Activated CD4-positive, alpha-beta memory T cell treated with anti-CD3 and anti-CD28 coated beads, Interleukin-2, amount 10 ng/mL, durations not matched to agents 7 days and 5 days (primary cell): ENCODE measurements at places on chromosomes 6 and 20. TPM values are rescaled to one million over a fixed set of nuclear protein-coding genes. Genes with fewer than 3 reads are reported as not detected.
A peak's percentile ranks its signal among the peaks of the same experiment; 100 is the strongest.

DNA sequence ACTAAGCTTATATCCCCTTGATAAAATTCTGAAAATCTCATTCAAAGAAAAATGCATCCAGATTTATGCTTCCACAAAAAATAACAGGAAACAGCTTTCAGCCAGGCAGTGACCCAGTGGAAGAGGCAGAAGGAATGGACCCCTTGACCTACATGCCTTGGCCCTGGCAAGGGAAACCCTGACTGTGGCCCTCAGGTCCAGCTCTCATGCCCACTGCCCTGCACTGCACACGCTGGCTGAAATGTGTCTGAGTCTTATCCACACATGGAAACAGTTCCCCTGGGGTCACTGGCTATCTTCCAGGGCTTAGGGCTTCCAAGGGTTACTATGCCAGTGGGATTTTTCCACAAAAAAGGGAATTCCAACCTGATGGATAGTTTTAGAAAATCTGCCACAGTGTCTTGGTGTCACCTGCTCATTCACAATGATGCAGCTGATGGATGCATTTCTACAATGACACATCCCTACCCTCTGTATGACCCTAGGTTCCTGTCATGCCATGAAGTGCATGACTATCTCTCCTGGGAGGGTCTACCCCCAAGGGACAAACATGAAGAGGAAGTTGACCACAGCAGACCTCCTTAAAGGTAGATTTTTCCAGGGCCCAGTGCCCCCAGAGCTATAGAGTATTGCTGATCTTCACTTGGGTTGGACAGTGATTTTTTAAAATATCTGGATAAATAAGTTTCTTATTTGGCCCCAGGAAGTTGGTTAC, 121.9 kb upstream of the CD93 start:
- no peak overlapping the region for H3K4me3 ChIP-seq
- no peak overlapping the region for H3K27ac ChIP-seq
- H3K4me1 ChIP-seq, result no peaks in the 10 kb centered on the region
- no peaks in the 10 kb centered on the region for H3K36me3 ChIP-seq
- peaks cover 13% of the 10 kb centered on the region for H3K27me3 ChIP-seq

GRCh38 chr20:2538931-2539720, 2.8 kb downstream of the TMC2 start:
- no peak overlapping the region for H3K27ac ChIP-seq
- H3K36me3 ChIP-seq, result no peaks in the 10 kb centered on the region
- no peaks in the 10 kb centered on the region for H3K4me1 ChIP-seq
- no peak overlapping the region for H3K4me3 ChIP-seq
- H3K27me3 ChIP-seq, result peaks cover 35% of the 10 kb centered on the region

DNA sequence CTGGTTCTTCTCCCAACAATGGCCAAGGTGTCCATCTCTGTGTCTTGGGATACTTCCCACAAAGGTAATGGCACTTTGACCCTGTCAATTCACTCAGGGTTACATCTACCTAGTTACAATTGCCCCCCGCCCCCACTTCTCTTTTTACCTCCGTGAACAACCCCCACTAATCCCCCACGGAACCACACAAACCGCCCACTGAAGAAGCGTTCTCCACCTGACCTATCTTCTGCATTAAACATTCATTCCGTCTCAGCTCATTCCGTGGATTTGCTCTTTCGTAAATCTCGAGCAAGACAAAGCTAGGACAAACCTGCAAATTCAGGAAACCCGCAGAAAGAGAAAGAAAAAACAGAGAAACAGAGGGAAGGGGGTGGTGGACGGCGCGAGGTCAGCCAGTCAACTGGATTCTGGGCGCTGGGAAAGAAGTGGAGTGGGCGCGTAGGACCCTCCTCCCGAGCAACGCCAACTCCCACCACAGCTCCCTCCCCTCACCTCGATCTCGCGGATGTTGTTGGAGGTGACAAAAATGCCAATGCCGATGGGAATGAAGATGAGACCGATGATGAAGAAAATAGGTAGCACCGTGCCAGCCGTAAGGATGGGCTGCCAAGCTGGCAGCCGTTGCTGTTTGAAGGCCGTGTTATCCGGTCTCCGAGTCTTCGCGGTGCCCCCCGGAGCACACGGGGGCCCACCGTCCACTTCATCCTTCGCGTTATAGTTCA, 523 bp downstream of the TMEM30A start:
- no peak overlapping the region for H3K27ac ChIP-seq
- H3K4me1 ChIP-seq, result peaks cover 50% of the 10 kb centered on the region
- H3K4me3 ChIP-seq, result no peak overlapping the region
- H3K27me3 ChIP-seq, result no peaks in the 10 kb centered on the region
- H3K36me3 ChIP-seq, result peaks cover 14% of the 10 kb centered on the region
- DNase-seq, result peak; percentile 19

PXT1 gene
- 0.35 TPM for total RNA-seq

GRCh38 chr6:169858935-169859351, 107.5 kb downstream of the ERMARD start:
- peaks cover 8% of the 10 kb centered on the region for H3K4me1 ChIP-seq

GRM4 gene
- not detected for total RNA-seq

DNA sequence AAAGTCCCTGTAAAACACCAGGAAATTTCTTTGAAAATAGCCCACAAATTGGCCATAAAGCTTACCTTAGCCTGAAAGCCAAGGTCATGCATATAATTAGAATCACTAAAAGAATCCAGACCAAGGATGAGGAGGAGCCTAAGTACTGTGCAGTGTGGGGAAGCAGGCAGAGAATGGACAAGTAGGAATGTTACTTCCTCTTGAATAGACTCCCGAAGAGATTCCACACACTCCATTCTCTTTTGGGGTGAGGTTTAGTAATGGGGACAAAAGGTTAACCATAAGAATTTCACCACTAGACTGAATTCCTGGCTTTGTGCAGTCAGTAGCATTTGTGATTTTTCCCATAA, 27.5 kb upstream of the MARCKS start:
- no peak for DNase-seq
- H3K4me1 ChIP-seq, result no peaks in the 10 kb centered on the region
- peaks cover 5% of the 10 kb centered on the region for H3K27me3 ChIP-seq
- H3K4me3 ChIP-seq, result no peak overlapping the region
- H3K27ac ChIP-seq, result no peak overlapping the region
- no peaks in the 10 kb centered on the region for H3K36me3 ChIP-seq

GRCh38 chr20:13436530-13436929, 202.2 kb downstream of the TASP1 start:
- H3K36me3 ChIP-seq, result peaks cover 4% of the 10 kb centered on the region
- no peak for DNase-seq

- H3K36me3 ChIP-seq, result no peaks in the 10 kb centered on the region
- H3K4me1 ChIP-seq, result no peaks in the 10 kb centered on the region
- H3K4me3 ChIP-seq, result no peak overlapping the region
- H3K27ac ChIP-seq, result no peak overlapping the region
- no peaks in the 10 kb centered on the region for H3K27me3 ChIP-seq
- no peak for DNase-seq
These were observed 417.2 kb downstream of the RFPL4B start for GRCh38 chr6:112764377-112764776.

- no peak overlapping the region for H3K4me3 ChIP-seq
- H3K27me3 ChIP-seq, result no peaks in the 10 kb centered on the region
- peaks cover 25% of the 10 kb centered on the region for H3K36me3 ChIP-seq
- no peak for DNase-seq
- no peak overlapping the region for H3K27ac ChIP-seq
- H3K4me1 ChIP-seq, result peaks cover 49% of the 10 kb centered on the region
These were observed 4.3 kb downstream of the TMEM30A start for GRCh38 chr6:75280131-75280855.

C6orf141 gene
- total RNA-seq, result 0.48 TPM

GRCh38 chr6:30168741-30169140, 5.4 kb downstream of the TRIM15 start:
- H3K27me3 ChIP-seq, result peaks cover 39% of the 10 kb centered on the region
- H3K36me3 ChIP-seq, result no peaks in the 10 kb centered on the region
- H3K27ac ChIP-seq, result no peak overlapping the region
- DNase-seq, result no peak
- peaks cover 31% of the 10 kb centered on the region for H3K4me1 ChIP-seq
- no peak overlapping the region for H3K4me3 ChIP-seq

SLC17A1 gene
- total RNA-seq, result not detected

GPX5 gene
- total RNA-seq, result not detected

RAET1E gene
- total RNA-seq, result not detected

DNA sequence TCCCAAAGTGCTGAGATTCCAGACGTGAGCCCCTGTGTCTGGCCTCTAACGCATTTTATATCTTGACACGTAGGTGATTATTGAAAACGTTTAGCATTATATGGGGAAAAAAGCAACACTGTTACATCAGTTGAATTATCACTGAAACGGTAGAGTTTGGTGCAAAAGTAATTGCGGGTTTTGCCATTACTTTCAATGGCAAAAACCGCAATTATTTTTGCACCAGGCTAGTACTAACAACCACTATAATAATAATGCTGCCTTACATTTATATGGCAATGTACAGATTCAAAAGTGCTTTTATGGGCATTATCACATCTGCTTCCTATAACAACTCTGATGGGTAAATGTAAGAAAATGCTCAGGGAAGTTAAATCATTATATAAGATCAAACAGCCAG, 57.3 kb downstream of the OPRM1 start:
- DNase-seq, result no peak
- no peaks in the 10 kb centered on the region for H3K36me3 ChIP-seq
- no peak overlapping the region for H3K4me3 ChIP-seq
- H3K27ac ChIP-seq, result no peak overlapping the region
- H3K4me1 ChIP-seq, result no peaks in the 10 kb centered on the region
